Stimulated activated CD8-positive, alpha-beta memory T cell treated with anti-CD3 and anti-CD28 coated beads, Interleukin-15, amount 100 ng/mL, for 24 hours (primary cell): ENCODE measurements at places on chromosomes 11 and 22.

GRCh38 chr11:2517386-2518064 is 72.7 kb downstream of the KCNQ1 start:
- no peak for DNase-seq

GRCh38 chr22:27760474-27760873 is 41.1 kb downstream of the MN1 start:
- DNase-seq = no peak

DNA sequence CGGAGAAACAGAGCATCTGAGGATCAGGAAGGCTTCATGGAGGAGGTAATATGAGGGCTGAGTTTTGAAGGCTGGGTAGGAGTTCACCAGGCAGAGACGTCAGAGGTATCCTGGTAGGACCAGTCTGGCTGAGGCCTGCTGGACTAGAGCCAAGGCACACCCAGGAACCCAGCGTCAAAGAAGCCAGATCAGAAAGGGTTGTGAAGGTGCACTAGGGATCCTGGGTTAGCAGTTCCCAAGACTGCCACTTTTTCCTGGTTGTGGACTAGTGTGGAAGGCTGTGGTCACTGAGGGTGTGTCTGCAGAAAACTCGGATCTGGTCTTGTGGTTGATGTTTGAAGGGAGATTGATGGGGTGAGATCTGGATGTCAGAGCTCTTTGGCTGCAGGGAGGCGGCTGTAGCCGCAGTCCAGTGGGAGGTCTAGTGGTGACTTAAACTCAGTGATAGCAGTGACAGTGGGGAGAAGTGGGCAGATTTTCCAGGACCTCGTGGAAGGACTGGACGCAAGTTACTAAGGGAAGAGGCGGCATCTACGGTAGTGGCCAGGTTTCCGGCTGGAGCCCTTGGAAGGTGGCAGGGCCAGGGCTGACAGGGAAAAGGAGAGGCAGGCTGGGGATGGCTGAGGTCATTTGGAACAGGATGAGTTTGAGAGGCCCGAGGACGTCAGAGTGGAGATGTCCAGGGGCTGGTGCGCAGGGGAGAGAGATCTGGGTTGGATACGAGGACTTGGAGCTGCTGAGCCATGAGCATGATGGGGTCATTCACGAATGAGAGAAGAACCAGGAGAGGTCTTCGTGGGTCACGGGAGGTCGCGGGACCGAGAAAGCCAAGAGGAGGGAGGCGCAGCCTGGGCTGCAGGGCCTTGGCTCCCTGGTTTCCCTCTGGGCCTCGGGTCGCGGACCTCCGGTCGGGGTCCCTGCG is 10.9 kb downstream of the RELA start:
- no peak for DNase-seq

GRCh38 chr11:81869351-81870065 is 864.2 kb downstream of the FAM181B start:
- DNase-seq = peak; percentile 46

DNA sequence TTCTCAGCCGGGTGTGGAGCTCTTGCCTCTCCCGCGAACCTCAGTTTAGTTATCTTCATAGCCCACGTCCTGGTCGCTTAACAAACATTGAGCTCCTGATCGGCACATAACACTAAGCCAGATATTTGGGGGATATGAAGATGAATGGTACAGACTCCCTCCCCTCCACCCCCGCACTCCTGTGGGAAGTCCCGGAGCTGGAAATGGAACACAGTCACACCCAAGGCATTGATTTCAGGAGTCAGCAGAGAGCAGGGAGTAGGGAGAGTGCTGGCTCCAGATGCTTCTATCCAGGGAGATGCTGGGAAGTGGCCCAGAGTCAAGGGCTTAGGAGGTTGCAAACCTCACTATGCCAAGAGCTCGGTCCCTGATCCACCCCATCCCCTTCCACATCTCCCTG is 26.1 kb upstream of the CABP7 start:
- DNase-seq = no peak

DNA sequence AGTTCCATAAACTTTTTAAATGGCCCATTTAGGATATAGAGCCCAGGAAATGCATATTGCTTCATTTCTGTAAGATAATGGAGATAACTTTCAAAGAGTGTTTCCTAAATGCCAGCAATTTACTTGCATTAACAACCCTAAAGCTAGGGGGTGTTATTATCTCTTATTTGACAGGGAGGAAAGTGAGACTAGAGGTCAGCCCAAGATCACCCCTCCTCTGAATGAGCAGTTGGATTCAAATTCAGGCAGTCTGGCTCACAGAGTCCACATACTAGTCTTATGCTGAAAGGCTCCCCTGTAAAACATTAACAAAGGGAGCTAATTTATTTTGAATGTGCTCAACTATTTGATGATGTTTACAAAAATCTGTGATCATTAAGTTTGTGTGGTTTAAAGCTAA is 49.9 kb upstream of the TRIM77 start:
- no peak for DNase-seq

- no peak for DNase-seq
Measured at GRCh38 chr11:13717331-13717730, 48.9 kb downstream of the FAR1 start.

DNA sequence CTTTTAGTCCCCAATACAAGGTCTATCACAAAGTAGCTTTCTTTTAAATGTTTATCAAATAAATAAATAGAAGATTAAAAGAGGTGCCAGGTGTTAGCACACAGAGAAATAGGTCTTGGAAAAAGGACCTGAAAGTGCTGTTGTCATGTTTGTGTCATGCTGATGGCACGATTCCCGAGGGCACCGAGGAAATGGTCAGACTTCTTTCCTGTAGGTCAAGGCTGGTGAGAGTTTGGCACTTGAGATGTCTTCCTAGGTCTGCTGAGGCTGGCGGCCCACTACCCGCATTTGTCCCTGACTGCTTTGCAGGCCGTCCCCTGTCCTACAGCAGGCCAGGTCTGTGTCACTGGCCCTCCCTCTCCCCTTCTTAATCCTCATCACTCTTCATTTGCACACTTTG is 112.1 kb downstream of the ATXN10 start:
- DNase-seq = no peak

DNA sequence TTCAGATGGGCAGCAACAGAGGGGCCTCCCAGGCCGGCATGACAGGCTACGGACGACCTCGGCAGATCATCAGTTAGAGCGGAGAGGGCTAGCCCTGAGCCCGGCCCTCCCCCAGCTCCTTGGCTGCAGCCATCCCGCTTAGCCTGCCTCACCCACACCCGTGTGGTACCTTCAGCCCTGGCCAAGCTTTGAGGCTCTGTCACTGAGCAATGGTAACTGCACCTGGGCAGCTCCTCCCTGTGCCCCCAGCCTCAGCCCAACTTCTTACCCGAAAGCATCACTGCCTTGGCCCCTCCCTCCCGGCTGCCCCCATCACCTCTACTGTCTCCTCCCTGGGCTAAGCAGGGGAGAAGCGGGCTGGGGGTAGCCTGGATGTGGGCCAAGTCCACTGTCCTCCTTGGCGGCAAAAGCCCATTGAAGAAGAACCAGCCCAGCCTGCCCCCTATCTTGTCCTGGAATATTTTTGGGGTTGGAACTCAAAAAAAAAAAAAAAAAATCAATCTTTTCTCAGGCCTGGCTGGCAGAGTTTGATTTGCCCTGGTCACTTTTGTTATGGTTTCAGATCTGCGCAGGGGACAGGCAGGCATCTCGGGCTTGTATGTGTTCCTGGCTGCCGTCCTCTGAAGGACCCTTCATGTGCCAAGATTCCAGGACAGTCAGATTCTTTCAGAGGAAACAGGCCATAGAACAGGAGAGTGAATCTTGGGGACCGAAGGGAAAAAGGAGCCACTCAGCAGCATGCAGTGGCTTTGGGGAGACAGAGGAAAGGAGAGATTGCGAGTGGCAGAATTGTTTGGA is 5.3 kb downstream of the TAGLN start:
- no peak for DNase-seq

GRCh38 chr11:41403458-41403857 is 56.0 kb downstream of the LRRC4C start:
- no peak for DNase-seq

GRCh38 chr11:62266558-62266957 is 3.4 kb upstream of the SCGB2A2 start:
- DNase-seq = no peak

- DNase-seq = no peak
Measured at GRCh38 chr11:123484448-123484847, 54.4 kb downstream of the GRAMD1B start.

DNA sequence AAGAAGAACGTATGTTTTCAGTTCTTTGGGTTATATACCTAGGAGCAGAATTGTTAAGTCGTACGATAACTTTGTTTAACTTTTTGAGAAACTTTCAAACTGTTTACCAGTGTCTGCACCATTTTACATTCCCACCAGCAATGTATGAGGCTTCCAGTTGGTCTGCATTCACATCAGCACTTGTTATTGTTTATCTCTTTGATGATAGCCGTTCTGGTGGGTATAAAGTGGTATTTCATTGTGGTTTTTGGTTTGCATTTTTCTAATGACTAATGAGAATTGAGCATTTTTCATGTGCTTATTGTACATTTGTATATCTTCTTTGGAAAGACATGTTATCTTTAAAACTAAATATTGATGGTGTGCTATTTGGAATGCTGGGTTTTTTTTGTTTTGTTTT is 59.8 kb downstream of the KDM2A start:
- no peak for DNase-seq

- no peak for DNase-seq
Measured at GRCh38 chr11:31237819-31238760, 131.4 kb downstream of the DCDC1 start.

- no peak for DNase-seq
Measured at GRCh38 chr11:987671-988070, 48.8 kb downstream of the MUC6 start.

GRCh38 chr11:64207256-64208085 is 950 bp downstream of the FERMT3 start:
- DNase-seq = peak; percentile 53

DNA sequence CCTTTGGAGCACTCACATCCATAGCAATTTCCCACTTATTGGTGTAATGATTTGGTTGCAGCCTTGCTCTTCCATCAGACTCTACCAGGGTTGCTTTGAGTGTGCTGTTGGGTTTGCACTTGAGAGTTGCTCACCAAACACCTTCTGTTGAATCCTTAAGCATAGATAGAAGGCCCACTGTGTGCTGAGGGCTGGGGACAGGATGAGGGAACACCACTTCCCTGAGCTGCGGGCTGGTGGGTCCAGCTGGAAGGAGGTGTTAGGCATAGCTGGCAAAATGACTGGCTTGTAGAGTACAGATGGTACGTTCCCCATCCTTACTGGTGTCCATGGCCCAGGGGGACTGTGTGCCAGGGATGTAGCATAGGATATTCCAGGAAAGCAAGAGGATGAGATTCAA is 3.9 kb downstream of the PRDM11 start:
- no peak for DNase-seq

GRCh38 chr11:64161037-64161436 is 4.9 kb downstream of the MACROD1 start:
- no peak for DNase-seq

GRCh38 chr11:36212564-36213392 is 76.4 kb downstream of the COMMD9 start:
- no peak for DNase-seq

DNA sequence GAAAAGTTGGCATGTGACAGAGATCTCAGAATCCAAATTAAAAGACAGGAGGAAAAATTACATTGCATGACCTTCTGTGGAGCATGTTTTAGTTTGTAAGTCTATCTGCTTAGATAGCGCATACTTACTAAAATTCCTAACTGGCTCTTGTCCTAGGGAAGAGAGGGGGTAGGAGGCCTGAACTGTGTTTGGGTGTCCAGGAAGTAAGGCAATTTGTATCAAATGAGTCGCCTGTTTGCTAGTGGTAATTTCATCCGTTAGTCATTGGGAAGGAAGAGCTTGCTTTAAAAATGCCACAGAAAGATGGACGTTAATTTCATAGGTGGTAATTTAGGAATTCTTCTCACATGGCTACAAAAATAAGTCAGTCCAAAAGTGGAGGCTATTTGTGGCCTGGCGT is 18.5 kb downstream of the GRK3 start:
- no peak for DNase-seq

GRCh38 chr11:65773784-65774411 is 6.9 kb downstream of the AP5B1 start:
- no peak for DNase-seq

- DNase-seq = no peak
Measured at GRCh38 chr11:112962579-112963367, 1.6 kb downstream of the NCAM1 start.

DNA sequence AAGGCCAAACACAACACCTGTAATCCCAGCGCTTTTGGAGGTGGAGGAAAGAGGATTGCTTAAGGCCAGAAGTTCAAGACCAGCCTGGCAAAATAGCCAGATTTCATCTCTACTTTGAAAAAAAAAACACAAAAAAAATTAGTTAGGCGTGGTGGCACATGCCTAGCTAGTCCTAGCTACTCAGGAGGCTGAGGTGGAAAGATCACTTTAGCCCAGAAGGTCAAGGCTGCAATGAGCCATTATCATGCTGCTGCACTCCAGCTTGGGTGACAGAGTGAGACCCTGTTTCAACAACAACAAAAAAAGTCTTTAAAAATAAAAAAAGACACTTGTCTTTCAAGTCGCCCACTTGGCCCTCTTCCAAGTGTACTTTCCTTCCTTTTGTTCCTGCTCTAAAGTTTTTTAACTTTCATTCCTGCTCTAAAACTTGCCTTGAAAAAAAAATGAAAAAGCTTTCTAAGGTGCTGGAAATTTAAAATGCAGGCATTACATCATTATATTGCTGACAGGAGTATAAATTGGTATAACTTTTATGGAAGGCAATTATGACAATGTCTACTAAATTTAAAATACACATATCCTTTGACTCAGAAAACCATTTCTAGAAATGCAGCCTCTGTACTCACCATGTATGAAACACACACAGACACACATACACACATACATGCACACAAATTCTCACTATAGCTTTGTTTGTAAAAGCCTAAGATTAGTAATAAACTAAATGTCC is 12.7 kb downstream of the LIPT2 start:
- no peak for DNase-seq

DNA sequence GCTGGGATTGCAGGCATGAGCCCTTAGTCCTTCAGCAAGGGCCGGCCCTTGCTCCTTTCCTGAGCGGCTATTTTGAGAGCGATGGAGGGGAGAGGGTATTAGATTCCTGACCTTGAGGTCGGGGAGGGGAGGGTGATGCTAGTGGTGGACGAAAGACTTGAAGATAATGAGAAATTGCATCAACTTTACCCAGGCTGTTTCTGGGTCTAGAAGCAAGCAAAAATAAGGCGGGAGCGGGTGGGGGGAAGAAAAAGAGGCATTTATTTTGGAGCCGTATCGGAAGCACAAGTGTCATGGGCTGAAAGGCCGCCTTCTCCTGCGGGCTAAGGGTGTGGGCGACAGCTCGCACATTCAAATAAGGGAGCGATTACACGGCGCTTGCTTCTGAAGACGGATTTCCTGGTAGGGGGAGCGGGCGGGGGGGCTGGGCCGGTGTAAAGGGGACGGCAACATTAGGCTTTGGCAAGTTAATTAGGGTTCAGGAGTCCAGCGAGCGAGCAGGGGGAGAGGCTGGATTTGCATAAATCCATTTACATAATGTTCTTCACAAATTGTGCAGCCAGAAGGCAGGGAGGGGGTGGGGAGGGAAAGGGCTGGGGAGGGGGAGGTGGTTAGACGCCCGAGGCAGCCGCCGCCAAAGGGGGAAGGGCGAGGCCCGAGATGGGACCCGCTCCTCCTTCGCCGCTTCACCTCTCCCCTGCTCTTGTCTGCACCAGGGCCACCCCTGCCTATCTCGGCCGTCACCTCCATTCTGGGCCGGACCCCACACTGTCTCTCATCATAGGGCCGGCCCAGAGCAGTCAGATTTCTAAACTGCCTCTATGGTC is 245.9 kb downstream of the MIAT start:
- DNase-seq = no peak

- no peak for DNase-seq
Measured at GRCh38 chr11:13644997-13645687, 23.3 kb upstream of the FAR1 start.
